ENCODE measurements at places on chromosomes 3 and 15.

GRCh38 chr15:94582368-94582767 lies 351.0 kb downstream of the MCTP2 start:
- DNase-seq = no peak

- no peak for DNase-seq
Measured at GRCh38 chr3:55164191-55164590, 236.3 kb upstream of the LRTM1 start.

- no peak for DNase-seq
Measured at GRCh38 chr15:31609258-31609681, 282.6 kb downstream of the KLF13 start.

GRCh38 chr3:101827211-101828174 lies 21.8 kb upstream of the NFKBIZ start:
- DNase-seq = peak; percentile 88

DNA sequence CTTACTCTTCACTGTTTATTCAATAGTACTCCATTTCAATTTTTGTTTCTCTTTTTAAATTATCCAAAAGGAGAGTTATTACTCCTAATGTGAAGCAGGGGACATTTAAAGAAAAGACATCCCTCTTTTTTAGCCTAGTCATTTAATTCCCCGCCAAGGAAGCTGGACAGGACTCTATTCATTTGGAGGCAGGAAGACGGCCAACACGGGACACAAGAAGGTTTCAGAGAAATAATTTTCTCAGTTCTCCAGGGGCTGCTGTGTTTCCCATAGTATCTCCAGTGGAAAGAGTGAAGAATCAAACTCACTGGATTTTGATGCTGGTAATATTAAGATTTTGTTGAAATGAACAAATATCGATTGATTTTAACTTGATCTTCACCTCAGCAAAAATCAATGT lies 833.7 kb downstream of the ROBO2 start:
- no peak for DNase-seq

- no peak for DNase-seq
Measured at GRCh38 chr3:195892105-195893043, 16.0 kb downstream of the TNK2 start.

- DNase-seq = no peak
Measured at GRCh38 chr15:100708916-100709315, 106.5 kb downstream of the ASB7 start.

GRCh38 chr15:93428150-93428549 lies 339.1 kb upstream of the RGMA start:
- DNase-seq = no peak

- no peak for DNase-seq
Measured at GRCh38 chr3:153028381-153028780, 133.6 kb upstream of the RAP2B start.

- no peak for DNase-seq
Measured at GRCh38 chr3:45579251-45579650, 15.3 kb upstream of the LIMD1 start.

GRCh38 chr3:159787178-159787574 lies 201.5 kb upstream of the IL12A start:
- no peak for DNase-seq

GRCh38 chr3:159416856-159417255 lies 571.8 kb upstream of the IL12A start:
- no peak for DNase-seq

DNA sequence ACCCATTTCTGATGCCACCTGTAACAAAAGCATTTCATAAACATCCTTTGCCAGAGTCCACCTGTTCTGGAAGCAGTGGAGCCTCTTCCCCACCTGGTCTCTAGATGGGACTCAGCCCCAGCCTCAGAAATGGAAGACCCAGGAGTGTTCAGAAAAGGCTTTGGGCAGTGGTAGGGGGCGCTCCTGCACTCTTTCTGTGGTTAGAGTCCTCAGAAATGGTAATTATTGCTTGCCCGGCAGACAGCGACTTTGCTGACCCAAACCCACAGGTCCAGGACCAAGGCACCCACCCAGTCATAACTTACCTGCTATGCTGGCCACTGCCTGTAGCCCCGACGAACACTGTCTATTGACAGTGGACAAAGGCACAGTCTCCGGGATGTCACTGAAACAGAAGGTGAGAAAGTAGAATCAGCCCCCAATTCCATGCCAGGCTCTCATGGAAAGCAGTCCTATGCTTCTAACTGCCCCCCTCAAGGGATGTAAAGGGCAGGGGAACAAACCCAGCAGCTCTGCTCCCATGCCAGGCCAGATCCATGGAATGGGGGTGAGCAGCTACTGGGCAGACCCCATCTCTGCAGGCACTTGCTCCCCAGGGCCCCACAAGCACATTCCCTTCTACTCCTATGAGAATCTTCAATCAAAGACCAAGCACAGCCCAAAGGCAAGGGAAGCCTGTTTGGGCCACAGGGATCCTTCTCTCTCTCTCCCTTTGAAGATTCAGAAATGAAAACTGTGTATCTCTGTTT lies 5.1 kb downstream of the ACAA1 start:
- peak; percentile 42 for DNase-seq

DNA sequence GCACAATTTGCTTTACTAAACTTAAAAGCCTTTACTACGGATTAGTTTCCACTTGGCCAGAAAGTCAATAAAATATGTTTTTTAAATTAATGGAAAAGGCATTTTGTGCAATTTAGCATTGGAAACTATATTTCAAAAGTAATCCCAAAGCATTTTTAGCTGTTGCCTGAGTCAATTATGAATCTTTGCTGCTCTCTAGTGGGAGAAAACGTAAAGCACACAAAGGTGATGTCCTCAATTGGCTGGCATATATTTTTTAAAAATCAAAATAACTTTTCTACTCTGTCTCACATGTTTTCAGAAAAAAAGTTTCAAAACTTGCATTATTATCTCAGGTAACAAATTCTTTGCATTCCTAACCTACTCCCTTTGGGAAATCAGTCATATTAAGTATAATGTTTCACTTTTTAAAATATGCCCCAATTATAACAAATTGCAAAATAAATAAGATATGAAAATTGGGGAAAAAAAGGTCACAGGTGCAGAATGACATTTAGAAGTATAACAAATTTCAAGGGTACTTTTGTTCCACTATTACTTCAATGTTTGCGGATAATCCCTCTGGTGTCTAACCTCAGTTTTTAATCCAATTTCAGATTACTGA lies 47.2 kb upstream of the TEX55 start:
- DNase-seq = no peak

- no peak for DNase-seq
Measured at GRCh38 chr3:32959371-32959770, 7.9 kb downstream of the CCR4 start.

GRCh38 chr15:100533886-100534285 lies 5.1 kb upstream of the CERS3 start:
- no peak for DNase-seq

DNA sequence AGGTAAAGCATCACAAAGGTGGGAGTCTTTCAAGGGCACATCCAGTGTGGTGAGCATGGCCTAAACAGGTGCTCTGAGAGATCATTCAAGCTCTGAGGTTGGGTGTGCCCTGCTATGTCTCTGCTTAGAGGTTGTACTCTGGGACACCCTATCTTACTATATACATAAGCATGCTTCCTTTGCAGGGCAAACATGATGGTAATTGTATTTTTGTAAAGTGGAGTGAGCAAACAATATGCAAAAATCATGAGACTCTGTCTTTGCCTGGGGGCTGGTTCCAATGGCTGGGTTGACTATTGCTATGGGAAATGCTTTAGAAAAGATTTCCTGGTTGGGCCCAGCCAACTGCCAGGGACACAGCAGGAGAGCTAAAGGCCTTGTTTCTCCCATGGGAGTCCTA lies 315.1 kb upstream of the TLE3 start:
- DNase-seq = no peak

GRCh38 chr15:39937696-39938095 lies 3.8 kb downstream of the EIF2AK4 start:
- DNase-seq = no peak

DNA sequence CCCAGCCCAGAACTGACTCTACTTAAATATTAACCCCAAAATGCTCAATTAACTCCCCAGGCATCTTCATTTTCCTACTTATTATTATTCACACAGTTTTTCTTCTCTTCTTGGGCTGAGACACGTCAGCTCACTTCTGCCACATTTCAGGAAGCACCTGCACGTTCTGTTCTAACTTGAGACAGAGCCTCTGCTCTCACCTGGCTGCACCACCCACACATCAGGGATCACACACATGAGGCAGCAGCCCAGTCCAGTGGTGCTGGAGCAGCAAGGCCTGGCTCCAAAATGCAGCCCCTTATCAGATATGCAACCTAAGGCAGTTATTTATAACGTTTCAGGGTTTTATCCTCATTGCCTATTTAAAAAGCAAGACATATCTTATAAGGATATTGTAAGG lies 127.5 kb downstream of the OSBPL10 start:
- DNase-seq = no peak

DNA sequence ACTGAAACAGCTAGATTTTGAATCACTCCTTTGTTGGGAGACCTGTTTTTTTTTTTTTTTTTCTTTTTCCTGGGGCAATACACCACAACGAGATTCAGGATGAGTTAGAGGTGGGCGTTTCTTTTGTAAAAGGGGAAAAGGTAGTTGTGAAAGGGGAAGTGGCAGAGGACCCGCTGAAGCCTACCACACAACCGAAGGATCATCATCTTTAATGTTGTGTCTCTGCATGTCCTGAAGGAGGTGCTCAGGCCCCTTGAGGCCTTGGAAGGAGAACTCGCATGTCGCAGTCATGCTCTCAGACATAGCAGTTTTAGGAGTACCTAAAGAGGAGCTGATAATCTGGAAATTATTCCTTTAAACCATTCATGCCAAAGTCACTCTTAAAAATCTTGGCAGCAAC lies 137.9 kb upstream of the LRIG1 start:
- no peak for DNase-seq

- DNase-seq = no peak
Measured at GRCh38 chr15:61196156-61196555, 32.9 kb downstream of the RORA start.

DNA sequence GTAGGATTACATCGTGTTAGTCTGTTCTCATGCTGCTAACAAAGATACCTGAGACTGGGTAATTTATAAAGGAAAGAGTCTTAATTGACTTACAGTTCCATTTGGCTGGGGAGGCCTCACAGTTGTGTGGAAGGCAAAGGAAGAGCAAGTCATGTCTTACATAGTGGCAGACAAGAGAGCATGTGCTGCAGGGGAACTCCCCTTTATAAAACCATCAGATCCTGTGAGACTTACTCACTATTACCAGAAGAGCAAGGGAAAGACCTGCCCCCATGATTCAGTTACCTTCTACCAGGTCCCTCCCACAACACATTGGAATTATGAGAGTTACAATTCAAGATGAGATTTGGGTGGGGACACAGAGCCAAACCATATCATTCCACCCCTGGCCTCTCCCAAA lies 3.4 kb downstream of the SLC25A26 start:
- DNase-seq = peak; percentile 28

DNA sequence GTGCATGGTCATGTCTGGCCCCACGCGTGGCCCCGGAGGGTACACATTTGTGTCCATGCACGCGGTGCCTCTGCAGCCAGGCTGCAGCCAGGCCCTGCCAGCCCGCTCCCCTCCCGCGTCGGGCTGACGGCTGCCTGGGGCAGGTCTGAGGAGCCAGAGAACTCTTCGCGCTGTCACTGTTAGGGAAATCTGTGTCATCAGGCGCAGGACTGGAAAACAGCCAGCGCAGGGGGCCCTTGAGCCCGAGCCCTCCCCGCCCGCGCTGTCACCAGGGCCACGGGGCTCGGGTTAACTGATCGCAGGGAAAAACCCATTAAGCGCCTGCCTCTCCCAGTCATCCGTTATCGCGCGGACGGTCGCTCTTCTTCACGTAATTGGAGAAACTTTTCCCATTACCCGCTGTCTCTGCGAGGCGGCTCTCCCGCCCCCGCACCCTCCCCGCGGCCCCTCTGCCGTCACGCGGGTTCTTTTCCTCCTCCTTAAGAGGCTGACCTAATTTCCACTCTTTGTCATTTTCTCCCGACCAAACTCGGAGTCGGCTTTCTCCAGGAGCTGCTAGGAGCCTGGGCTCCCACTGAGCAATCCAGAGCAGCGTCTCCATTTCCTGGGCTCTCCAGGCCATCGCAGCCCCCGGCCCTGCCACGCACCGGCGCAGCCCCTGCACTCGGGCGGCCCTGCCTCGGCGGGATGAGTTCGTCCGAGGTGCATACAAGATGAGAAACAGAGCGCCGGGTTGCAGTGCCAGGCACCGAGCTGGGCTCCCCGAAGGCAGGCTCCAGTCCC lies 57.5 kb upstream of the PRR23E start:
- no peak for DNase-seq

DNA sequence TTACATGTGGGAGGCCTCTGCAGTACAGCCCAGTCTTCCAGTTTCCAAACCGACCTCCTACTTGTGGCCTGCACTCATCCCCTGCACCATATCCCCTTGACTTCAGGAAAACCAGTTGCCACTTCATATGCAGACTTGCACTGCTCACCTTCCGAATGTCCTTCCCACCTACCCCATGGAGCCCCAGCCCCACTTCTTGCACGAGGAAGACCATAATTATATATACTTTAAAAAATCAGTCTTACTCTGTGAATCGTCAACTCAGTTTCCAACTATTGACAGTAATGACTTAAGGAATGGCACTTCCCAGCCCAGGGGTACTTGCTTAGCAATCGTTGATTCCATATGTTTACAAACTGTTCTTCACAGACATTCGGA lies 136.1 kb downstream of the OPA1 start:
- DNase-seq = no peak

GRCh38 chr15:63874616-63875015 lies 40.9 kb upstream of the HERC1 start:
- no peak for DNase-seq

DNA sequence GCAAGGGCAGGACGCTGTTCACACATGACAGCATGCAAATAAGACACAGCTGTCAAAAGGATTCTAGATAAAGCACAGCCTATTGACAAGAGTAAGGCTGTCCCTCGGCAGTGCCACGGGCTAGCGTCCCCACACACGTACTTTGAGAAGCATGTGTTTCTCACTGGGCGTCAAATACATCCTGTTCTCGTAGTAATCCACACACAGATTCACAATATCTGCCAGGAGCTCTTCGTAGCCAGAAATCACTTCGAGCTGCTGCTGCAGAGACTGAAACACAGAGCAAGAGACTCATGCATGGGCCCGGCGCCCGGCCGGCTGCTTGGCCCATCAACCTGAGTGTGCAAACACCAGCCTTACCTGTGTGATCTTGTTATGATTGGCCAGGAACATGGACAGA lies 41.1 kb downstream of the CYFIP1 start:
- DNase-seq = no peak

DNA sequence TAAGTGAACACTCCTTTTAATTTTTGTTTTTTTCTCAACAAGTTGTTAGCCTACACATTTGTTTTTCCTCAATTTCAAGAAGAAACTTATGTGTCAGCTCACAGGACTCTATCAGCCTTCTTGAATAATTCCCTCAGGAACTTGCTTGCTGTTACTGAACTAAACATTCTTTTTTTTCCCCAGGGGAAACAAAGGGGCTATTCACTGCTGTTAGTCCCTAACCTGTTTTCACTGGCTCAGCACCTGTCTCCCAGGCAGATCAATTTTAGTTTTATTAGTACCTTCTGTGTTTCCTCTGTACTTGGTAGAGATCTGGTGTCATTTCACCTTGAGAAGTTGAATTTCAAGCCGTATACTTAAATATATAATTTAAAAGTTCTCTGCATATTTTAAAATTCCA lies 644.6 kb downstream of the CADM2 start:
- DNase-seq = no peak

GRCh38 chr3:47022641-47023071 lies 43.2 kb downstream of the NBEAL2 start:
- DNase-seq = no peak
